Stimulated activated CD4-positive, alpha-beta T cell treated with anti-CD3 and anti-CD28 coated beads, Interleukin-1b, Interleukin-23, amount 100 ng/mL, for 1 hour (primary cell): ENCODE measurements at places on chromosomes 4 and X.

DNA sequence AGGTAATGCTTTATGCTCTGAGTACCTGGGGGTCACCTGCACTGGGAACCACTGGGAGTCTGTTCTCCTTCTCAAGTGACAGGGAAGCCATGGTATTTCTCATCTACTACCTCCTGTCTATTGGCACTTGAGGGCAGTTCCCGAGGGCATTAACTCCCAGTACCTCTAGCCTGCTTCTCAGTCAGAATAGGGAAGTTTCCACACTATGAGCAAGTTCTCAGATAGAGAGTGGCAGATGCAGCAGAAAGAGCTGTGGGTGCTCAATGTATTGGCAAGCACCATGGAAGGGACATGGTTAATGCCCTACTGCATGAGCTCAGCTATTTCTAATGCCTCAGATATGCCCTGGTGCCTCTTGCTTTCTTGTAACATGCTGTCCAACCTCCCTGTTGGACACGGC is 74.1 kb downstream of the ANOS1 start:
- DNase-seq: no peak

- no peak for DNase-seq
Measured at GRCh38 chr4:114208574-114209151, 229.2 kb upstream of the ARSJ start.

GRCh38 chrX:36916941-36917340 is 91.2 kb upstream of the FAM47C start:
- no peak for DNase-seq

GRCh38 chr4:110540982-110541451 is 65.1 kb downstream of the ENPEP start:
- no peak for DNase-seq

DNA sequence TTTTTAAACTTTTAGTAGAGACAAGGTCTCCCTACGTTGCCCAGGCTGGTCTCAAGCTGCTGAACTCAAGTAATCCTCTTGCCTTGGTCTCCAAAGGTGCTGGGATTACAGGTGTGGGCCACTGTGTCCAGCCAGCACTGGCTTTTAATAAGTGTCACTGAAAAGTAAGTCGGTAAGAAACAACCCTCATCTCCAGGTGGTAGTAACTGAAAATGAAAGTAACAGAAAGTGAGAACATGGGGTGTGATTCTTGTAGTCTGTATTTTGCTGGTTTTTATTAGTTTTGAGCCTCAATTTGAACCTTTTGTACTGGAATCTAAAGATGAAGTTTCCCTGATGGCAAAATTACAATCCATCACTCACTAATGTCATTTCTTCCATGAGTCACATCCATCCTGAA is 238.1 kb upstream of the AGA start:
- DNase-seq: no peak

- DNase-seq: no peak
Measured at GRCh38 chrX:35798042-35798441, at the start of gene MAGEB16. Gene MAGEB16 (plus strand): TSS chrX:35798342. CDS start chrX:35802197, 3,855 bp downstream.

DNA sequence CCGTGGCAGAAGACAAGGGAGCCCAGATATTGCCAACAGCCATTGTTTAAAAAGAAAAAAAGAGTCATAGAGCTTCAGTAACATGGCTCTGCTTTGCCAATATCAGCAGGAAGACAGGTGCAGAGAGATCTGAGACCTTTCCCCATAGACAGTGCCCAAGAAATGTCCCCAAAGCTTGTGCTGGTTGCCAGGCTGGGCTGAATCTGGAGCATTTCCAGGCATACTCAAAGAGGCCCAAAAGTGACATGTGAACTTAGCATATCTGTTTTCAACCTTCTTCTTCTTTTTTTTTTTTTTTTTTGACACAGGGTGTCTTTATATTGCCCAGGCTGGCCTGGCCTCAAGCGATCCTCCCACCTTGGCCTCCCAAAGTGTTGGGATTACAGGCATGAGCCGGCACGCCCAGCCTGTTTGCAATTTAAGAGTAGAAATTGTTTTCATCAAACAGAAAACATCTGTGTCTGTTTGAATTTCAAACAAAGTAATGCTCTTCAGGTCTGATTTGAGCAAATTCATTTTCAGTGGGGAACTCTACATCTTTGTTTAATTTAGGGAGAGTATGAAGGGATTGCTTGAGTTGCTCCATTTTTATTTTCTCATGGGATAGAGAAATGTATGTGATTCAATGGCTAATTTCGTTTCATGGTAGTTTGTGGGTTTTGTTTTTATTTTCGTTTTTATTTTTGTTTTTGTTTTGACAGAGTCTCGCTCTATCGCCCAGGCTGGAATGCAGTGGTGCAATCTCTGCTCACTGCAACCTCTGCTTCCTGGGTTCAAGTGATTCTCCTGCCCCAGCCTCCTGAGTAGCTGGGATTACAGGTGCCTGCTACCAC is 56.6 kb upstream of the RBM47 start:
- no peak for DNase-seq

DNA sequence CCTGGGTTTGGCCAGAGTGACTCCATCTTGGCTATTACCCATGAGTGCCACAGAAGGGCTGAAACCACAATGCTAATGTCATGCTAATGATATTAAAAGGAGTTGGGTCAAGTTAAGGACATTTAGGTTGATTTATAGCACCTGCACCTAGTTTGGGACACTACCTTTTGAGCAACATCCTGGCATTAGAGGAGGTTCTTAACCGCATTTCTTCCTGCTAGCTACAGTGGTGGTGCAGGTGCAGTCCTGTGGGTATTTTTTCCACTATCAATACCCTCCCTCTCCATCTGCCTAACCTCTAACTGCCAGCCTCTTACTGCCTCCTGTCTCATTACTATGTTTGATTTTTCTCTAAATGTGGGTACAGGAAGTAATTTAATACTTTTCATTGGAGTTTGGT is 1276.1 kb downstream of the FSTL5 start:
- DNase-seq: no peak

GRCh38 chrX:9055354-9055753 is 21.4 kb upstream of the FAM9B start:
- DNase-seq: no peak

DNA sequence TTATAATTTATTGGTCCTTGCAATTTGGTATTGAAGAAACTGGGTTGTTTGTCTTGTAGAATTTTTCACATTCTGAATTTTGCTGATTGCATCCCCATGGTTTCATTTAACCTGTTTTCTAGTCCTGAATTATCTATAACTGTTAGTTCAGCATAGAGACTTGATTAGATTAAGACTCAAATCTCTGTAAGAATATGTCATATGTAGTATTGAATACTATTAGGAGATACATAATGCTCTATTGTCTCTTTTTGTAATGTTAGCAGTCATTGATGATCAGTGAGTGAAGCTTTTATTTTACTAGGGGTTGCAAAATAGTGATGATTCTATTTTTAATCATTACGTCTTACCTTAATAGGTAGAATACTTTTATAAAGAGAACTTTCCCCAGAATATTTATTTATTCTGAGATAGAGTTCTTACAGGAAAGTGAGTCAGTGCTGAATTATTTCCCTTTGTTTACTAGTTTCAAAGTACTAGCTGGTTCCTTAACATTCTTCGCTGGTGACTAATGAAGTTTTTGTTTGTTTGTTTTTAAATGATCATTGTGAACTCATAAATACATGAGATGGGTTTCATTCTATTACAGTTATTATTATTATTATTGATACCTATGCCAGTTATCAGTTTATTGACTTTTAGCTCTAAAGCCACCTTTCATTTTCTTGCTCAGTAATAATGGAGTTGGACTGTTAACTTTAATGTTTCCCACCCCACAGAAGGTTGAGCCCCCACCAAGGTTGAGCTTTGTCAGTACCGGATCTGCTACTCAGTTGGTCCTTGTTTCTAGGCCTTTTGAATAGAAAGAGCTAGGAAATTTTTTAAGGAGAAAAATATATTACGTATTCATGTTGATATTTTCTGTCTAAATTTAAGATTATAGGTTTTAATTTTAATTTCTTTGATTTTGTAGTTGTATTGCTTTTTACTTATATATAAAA is 102.3 kb downstream of the LARP1B start:
- no peak for DNase-seq

DNA sequence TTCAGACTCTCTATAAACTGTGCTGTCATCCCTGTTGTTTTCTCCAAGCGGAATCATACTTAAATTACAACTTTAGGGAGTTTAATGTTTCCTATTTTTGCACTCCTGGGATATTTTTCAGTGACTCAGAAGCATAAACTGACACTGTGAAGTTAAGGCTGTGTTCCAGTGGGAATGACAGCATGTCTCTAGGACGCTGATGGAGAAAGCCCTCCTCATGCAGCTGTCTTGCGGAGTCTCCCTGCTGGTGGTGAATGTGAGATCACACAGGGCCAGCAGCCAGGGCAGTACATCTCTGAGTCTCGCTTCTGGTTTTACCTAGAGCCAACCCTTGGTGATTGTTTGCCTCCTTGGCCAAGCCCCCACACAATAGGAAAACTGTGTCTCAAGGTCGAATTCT is 53.3 kb downstream of the NFKB1 start:
- no peak for DNase-seq

GRCh38 chr4:159346681-159347080 is 243.8 kb downstream of the RAPGEF2 start:
- DNase-seq: no peak

- DNase-seq: no peak
Measured at GRCh38 chr4:108762559-108763225, at the start of gene ETNPPL. Gene ETNPPL (minus strand): TSS chr4:108763053. CDS start chr4:108762898, 155 bp downstream.

- DNase-seq: peak; percentile 29
Measured at GRCh38 chr4:54940996-54941865, 184.2 kb downstream of the KDR start.

GRCh38 chr4:127012549-127012948 is 620.2 kb upstream of the INTU start:
- DNase-seq: no peak

GRCh38 chr4:37999000-37999716 is 39.0 kb downstream of the PTTG2 start:
- no peak for DNase-seq

GRCh38 chr4:52997132-52997416 is 135.0 kb downstream of the RASL11B start:
- no peak for DNase-seq

DNA sequence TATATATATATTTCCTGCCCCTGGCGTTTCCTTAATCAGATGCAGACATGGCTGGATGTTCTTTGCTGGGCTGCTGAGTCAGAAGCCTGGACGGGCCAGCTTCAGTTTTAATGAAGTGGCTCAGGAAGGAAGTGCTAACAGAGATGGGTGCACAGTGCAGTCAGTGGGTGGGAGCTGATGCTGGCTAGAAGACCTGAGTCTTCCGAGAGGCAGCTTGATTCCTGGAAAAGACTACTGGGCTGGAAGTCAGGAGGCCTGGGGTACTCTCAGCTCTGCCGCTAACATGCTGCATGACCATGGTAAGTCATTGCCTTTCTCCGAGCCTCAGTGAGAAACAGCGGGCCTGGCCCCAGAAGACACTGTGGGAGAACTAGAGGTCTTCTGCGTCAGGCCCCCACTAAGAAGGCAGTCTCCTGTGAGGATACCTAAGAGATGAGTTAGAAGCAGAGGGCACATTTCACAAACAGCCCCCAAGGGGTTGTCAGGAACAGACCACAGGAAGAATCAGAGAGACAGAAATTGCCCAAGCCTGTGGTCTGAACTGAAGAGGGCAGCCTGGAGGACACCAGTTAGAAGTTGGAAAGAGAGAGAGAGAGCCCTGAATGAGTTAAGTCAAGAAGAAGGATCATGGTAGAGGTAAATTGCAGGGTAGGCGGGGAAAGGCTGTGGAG is 8.3 kb upstream of the CD40LG start:
- no peak for DNase-seq

DNA sequence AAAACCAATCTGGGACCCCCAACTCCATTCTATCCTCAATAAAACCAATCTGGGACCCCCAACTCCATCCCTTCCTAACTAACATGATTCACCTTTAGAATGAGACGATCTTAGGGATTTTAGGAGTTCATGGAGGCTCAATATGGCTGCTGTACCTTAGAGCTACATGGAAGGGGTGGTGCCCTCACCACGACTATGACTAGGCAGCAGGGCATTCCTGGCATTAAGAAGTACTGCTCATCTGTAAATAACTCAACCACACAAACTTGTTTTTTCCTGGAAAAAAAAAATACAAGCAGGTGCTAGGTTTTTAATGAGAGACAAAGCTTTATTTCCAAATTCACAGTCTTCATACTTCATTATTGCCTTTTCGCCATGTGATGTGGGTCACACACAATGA is 346.5 kb upstream of the FAT1 start:
- DNase-seq: no peak

GRCh38 chr4:60189286-60189685 is 1010.8 kb upstream of the ADGRL3 start:
- no peak for DNase-seq

GRCh38 chr4:68576272-68577125 is at the start of gene UGT2B17:
Gene UGT2B17 (minus strand): TSS chr4:68576322. CDS start chr4:68568484, 7,838 bp downstream.
- no peak for DNase-seq

GRCh38 chrX:77922787-77923186 is 12.3 kb downstream of the ATP7A start:
- DNase-seq: no peak

- DNase-seq: no peak
Measured at GRCh38 chr4:15469402-15470127, at the start of gene CC2D2A. Gene CC2D2A (plus strand): TSS chr4:15469882. CDS start chr4:15475933, 6,051 bp downstream.

DNA sequence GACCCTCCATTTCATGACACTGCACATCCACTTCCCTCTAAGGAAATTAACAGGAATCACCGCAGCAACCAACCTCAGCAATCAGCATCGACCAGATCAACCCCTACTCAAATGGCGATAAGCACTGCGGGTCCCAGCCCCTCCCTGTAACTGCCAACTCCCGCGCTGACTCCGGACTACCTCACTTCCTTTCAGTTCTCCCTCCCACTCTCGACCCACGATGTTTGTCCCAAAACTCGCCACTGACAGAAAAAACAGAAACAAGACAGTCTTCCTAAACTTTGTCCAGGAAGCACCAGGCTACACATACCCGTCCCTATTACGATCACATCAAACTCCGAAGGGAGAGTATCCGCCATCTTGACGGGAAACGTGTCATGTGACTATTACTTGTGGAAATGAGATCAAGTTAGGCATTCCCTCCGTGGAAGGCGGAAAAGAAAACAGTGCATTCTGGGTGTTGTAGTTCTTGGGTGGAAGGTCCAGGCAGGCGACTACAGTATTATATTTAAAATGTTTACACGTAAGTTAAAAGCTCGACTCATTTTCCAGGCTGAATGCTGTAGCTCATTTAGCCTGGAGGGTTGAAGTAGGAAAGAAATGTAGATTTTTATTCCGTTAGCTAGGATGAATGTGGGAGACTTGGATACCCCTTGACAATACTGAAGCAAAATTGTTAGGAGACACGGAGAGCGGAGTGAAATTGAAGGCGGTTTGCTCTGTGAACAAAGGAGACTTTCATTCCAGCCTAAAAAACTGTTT is at the start of gene CHM:
Gene CHM (minus strand): TSS at position 385 of the 762 bp plus-strand sequence. CDS start 26 bp downstream, at position 359.
- DNase-seq: peak; percentile 14

DNA sequence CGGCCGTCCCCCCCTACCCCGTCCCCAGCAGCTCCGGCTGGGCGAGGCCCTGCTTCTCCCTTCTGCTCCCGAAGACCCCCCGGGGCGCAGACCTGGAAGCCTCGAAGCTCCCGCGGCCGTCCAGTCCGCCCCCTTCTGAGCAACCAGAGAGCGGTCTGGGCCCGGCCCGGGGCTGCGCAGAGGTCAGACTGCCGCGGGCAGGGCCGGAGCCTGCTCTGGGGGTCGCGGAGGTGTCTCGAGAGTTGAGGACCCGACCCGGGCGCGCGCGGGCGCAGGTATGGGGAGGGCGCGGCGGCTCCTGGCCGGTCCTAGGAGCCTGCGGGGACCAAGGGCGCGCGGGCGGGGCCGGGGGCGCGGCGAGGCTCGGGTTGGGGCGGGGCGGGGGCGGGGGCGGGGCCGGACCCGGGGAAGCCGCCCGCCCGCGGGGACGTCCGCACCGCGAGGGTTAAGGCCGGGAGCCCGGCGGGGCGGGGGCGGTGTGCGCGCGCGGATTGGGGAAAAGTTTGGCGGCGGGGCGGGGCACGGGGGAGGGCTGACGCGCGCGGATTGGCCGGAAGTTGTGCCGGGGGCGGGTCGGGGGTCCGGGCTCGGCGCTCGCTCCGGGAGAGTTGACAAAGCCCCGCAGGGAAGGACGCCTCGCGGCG is at the start of gene FGFRL1:
Gene FGFRL1 (plus strand): TSS at position 605 of the 644 bp plus-strand sequence. CDS start 860 bp downstream, outside the sequence.
- DNase-seq: peak; percentile 88
